Brain pericyte (primary cell): ENCODE measurements at places on chromosomes 2 and 18.

DNA sequence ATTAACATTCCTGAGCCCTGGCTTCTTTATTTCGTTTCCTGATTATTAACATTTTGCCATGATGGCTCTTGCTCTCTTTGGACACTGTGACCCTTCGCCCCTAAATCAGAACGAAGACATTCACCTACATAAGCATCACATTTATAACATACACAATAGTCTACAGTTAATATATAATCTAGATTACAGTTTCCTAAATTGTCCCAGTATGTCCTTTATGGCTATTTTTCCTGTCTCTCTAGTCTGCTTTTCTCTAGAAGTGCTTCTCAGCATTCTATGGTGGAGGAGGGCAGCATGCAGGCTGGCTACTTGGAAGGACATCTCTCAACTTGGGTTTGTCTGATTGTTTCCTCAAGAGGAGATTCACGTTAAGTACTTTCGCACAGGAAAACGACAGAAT is 49.9 kb downstream of the FAM210A start:
- no peak for DNase-seq

DNA sequence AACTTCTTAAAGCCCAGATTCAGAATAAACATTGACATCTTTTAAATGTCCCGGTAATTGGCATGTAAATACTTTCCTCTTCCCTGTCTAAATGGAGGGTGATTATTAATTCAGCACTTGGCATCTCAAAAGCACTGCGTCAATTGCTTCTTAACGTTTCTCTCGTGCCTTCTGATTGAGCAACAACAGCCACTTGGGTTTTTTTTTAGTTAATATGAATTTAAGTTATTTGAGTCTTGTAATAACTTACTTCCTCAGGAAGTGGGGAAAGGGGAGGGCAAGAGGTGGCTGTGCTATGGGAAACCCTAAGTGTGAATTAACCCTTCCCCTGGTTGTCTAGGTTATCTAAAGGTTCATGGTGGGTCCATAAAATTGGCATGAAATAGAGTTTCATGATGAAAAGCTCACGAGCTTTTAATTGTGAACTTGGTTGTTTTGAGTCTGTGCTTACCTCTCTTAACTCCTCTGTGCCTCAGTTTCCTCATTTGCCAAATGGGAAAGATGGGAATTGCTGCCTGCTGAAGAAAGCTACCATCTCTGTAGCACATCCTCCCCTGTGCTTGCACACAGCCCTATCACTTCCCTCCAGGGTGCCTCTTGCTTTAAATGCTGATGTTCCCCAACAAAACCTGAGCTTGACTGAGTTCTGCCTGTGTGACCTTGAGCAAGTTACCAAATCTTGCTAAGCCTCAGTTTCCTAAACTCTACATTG is 126.3 kb upstream of the BCL2L11 start:
- DNase-seq = no peak

- no peak for DNase-seq
Observed at GRCh38 chr2:96839875-96840850, 3.7 kb downstream of the ANKRD23 start.

DNA sequence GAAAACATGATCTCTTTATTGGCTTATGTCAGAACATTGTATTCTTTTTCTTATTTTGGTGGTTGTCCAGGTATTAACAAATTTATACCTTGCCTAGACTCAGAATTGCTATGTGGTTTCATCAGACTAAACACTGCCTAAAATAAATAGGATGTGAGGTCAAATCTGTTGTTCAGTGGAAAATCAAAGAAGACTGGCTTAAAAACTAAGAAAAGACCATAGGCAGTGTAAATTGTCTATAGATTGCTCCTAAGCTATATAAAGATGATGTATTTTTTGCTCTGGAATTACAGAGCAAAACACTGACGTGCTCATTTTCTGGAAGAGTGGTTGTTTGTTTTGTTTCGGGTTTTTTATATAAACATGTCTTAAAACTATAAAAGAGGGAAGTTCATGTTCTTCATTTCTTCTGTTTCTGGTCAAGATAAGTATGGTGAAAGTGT is 266.0 kb downstream of the ALPK2 start:
- no peak for DNase-seq

DNA sequence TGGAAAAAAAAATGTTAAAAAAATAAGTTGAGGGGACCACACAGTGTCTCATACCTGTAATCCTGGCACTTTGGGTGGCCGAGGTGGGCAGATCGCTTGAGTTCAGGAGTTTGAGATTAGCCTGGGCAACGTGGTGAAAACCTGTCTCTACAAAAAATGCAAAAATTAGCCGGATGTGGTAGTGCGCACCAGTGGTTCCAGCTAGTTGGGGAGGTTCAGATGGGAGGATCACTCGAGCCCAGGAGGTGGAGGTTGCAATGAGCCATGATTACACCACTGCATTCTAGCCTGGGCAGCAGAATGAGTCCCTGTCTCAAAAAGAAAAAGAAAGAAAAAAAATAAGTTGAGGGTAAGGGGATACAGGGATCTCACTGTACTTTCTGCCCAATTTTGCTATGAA is 6.1 kb upstream of the KYNU start:
- DNase-seq = no peak

- no peak for DNase-seq
Observed at GRCh38 chr2:125822746-125823145, 833.2 kb upstream of the GYPC start.

GRCh38 chr2:144234542-144234871 is 285.4 kb downstream of the ZEB2 start:
- no peak for DNase-seq
